ENCODE measurements at places on chromosomes 5 and 9. TPM values are rescaled to one million over a fixed set of nuclear protein-coding genes. Genes with fewer than 3 reads are reported as not detected.

DNA sequence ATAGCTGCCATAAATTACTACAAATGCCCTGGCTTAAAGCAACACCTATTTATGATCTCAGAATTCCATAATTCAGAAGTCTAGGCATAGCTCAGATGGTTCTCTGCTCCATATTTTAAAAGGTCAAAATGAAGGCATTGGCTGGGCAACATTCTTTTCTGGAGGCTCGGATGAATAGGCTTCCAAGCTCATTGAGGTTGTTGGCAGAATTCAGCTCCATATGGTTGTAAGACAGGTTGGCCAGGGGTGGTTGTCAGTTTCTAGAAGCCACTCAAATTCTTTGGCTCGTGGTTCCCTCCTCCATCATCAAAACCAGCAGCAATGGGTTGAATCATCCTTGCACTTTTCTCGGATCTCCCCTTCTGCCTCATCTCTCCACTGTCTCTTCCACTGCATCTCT, 49.4 kb downstream of the TGFBR1 start:
- peaks cover 29% of the 10 kb centered on the region for H3K4me1 ChIP-seq
- H3K27me3 ChIP-seq, result no peaks in the 10 kb centered on the region
- peaks cover 17% of the 10 kb centered on the region for H3K36me3 ChIP-seq

DNA sequence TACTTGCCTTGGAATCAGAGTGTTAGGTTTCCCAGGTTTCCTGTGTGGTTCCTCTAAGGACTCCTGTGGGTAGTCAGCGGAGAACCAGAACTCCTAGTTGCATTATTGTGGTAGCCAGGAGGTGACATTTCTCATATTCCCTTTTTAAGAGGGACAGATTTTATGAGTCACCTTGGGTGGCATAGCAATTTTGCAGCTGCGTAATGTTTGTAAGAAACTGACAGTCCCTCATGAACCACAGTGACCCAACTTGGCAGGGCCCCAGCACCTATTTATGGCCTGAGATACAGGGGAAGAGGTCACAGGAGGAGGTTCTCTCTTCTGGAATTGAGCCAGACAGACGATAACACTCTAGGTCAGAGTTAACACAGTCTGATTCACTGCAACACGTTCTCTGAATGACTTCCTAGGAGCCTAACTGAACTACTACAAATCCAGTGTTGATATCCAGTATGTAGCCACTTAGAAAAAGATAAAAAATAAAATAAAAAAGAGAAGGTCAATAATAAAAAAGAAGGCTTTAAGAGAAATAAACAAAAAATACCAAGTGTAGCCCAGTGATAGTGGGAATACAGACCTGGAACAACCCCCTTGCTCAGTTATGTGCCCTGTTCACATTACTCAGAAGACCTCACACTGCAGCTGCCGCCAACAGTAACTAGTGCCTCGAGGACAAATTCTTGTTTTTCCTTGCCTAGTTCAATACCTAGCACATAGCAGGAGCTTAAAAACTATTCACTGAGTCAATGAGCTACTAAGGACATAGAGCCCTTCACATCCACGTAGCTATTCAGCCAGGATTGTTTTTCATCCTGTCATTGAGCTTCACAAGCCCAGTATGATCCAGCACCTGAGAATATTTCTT, 50.7 kb upstream of the VLDLR start:
- no peaks in the 10 kb centered on the region for H3K36me3 ChIP-seq
- no peak overlapping the region for H3K4me3 ChIP-seq
- no peak overlapping the region for H3K27ac ChIP-seq
- DNase-seq, result peak; percentile 67
- peaks cover 12% of the 10 kb centered on the region for H3K27me3 ChIP-seq
- H3K4me1 ChIP-seq, result no peaks in the 10 kb centered on the region

GRCh38 chr5:103446813-103447212, 115.8 kb downstream of the NUDT12 start:
- no peaks in the 10 kb centered on the region for H3K36me3 ChIP-seq
- H3K27ac ChIP-seq, result no peak overlapping the region
- H3K4me3 ChIP-seq, result no peak overlapping the region
- DNase-seq, result no peak
- peaks cover 2% of the 10 kb centered on the region for H3K27me3 ChIP-seq

- H3K36me3 ChIP-seq, result no peaks in the 10 kb centered on the region
- no peak overlapping the region for H3K27ac ChIP-seq
- DNase-seq, result peak; percentile 4
- H3K27me3 ChIP-seq, result no peaks in the 10 kb centered on the region
- no peaks in the 10 kb centered on the region for H3K4me1 ChIP-seq
Observed at GRCh38 chr5:43753069-43753468, 150.1 kb downstream of the NNT start.

- no peak overlapping the region for H3K27ac ChIP-seq
- H3K4me1 ChIP-seq, result peaks cover 5% of the 10 kb centered on the region
- no peak for DNase-seq
- H3K4me3 ChIP-seq, result no peak overlapping the region
- H3K36me3 ChIP-seq, result no peaks in the 10 kb centered on the region
- H3K27me3 ChIP-seq, result peaks cover 10% of the 10 kb centered on the region
Observed at GRCh38 chr5:175728885-175729828, 71.3 kb downstream of the HRH2 start.

The ADAMTSL2 gene
- 0.11 TPM for total RNA-seq

DNA sequence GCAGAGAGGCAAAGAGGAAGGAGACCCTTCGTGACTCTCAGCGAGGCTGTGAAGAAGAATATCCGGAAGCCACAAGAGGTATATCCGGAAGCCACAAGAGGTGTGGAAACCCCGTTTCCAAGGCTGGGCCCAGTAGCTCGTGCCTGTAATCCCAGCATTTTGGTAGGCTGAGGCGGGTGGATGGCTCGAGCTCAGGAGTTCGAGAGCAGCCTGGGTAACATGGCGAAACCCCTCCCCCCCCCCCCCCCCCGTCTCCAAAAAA, 612 bp upstream of the BBLN start:
- peak; percentile 67 for DNase-seq
- no peaks in the 10 kb centered on the region for H3K27me3 ChIP-seq
- peaks cover 24% of the 10 kb centered on the region for H3K4me1 ChIP-seq
- peaks cover 18% of the 10 kb centered on the region for H3K36me3 ChIP-seq

GRCh38 chr5:132089363-132089762, 15.8 kb downstream of the CSF2 start:
- DNase-seq, result no peak
- H3K36me3 ChIP-seq, result no peaks in the 10 kb centered on the region
- no peak overlapping the region for H3K4me3 ChIP-seq
- H3K27me3 ChIP-seq, result no peaks in the 10 kb centered on the region
- peaks cover 34% of the 10 kb centered on the region for H3K4me1 ChIP-seq

DNA sequence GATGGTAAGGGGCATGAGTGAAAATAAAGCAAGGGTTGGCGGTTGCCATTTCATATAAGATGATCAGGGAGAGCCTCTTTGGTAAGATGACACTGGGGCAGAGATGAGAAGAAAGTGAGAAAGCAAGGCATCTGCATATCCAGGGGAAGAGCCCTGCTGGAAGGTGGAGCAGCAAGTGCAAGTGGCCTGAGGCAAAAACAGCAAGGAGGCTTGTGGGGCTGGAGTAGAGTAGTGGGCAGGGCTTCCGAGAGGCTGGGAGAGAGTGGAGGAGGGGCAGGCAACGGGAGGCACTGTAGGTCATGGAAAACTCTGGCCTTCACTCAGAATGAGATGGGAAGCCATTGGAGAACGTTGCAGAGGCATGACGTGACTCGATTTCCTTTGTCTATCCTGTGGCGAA, 199.2 kb downstream of the ARHGEF28 start:
- no peak overlapping the region for H3K4me3 ChIP-seq
- peaks cover 8% of the 10 kb centered on the region for H3K27me3 ChIP-seq

GRCh38 chr5:175728316-175728715, 70.4 kb downstream of the HRH2 start:
- H3K27me3 ChIP-seq, result peaks cover 8% of the 10 kb centered on the region
- no peak overlapping the region for H3K27ac ChIP-seq
- peaks cover 5% of the 10 kb centered on the region for H3K4me1 ChIP-seq
- no peak overlapping the region for H3K4me3 ChIP-seq

DNA sequence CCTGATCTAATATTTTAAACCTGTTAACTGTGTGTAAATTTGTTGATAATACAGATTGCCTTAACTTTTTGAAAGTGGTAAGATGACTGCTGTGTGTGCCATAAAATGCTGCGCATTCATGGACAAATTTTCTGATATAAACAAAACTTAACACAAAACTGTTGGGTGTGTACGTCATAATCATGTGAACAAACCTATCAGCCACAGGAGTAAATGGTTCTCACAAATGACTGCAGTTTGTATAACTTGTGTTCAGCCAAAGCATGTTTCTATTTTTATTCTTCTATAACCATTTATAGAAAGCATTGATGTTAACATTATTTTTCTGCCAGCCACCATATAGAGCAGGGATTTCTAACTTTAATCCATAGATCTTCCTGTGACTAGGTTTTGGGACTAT, 21.5 kb downstream of the CAMK4 start:
- peak overlapping the region; percentile 48 for H3K4me3 ChIP-seq
- peaks cover 26% of the 10 kb centered on the region for H3K36me3 ChIP-seq
- peak overlapping the region; percentile 90 for H3K27ac ChIP-seq
- H3K4me1 ChIP-seq, result peaks cover 81% of the 10 kb centered on the region

The SPINK4 gene
- total RNA-seq, result not detected

DNA sequence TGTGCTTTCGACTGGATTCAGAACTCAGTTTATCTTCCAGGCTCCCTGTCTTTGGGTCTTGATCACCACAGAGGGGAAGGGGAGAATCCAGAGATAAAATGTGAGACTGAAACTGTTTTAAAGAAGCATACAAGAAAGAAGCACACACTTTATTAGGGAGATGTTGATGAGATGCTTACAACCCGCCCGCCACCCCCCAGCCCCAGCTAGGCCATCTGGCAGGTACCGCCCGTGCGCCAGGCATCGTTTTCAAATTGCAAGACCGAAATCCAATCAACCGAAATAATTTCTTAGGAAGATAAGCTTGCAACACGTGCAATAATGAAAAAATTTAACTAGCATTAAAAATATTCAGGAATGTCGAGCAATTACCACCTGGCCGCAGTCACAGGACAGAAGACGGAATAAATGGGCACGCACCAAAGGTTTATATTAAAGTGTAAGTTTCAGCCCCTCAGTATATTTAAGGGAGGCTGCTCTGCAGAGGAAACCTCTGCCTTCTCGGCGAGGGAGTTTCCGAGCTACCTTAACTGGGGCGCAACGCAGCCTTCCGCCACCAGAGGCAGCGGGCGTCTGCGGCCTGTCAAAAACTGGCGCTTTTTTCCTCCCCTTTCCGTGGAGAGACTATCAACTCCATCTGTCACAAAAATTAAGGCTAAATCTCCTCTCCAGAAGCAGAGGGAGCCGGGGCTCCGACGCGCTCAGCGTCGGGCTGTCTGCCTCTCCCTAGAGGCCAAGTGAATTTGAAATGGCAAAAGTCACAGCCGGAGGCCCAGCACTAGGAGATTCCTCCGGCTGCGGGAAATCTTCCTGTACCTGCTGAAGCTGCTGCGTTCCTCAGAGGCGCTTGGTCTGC, 996 bp upstream of the GAS1 start:
- H3K4me3 ChIP-seq, result peak overlapping the region; percentile 75
- peaks cover 29% of the 10 kb centered on the region for H3K27me3 ChIP-seq
- H3K36me3 ChIP-seq, result no peaks in the 10 kb centered on the region
- H3K27ac ChIP-seq, result peak overlapping the region; percentile 61
- peak; percentile 79 for DNase-seq
- H3K4me1 ChIP-seq, result peaks cover 13% of the 10 kb centered on the region

DNA sequence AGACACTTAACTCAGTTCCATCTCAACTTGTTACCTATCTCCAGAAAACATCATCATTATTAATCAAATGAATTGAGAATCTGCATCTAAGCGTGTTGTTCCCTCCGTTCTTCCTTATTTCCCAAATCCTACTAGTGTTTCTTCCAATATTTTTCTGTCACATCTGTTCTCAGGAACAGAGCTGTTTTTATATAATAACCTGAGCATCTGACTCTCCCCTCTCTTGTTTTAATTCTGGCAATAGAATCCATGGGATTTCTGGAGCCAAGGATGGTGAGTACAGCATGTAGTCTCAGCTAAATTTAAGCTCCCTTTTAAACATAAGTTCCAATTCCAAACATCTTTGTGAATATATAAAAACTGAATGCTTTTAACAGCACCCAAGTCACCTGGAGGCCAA, 558.3 kb downstream of the DTWD2 start:
- H3K4me3 ChIP-seq, result no peak overlapping the region
- no peaks in the 10 kb centered on the region for H3K27me3 ChIP-seq
- DNase-seq, result no peak
- H3K36me3 ChIP-seq, result no peaks in the 10 kb centered on the region
- no peak overlapping the region for H3K27ac ChIP-seq
- H3K4me1 ChIP-seq, result no peaks in the 10 kb centered on the region

The ANKRD31 gene
- total RNA-seq, result 0.94 TPM

The SPINK13 gene
- total RNA-seq, result not detected

The FAM151B gene
- total RNA-seq, result not detected

- no peak for DNase-seq
- no peaks in the 10 kb centered on the region for H3K36me3 ChIP-seq
- peaks cover 34% of the 10 kb centered on the region for H3K4me1 ChIP-seq
- no peak overlapping the region for H3K27ac ChIP-seq
- peaks cover 2% of the 10 kb centered on the region for H3K27me3 ChIP-seq
- H3K4me3 ChIP-seq, result no peak overlapping the region
Observed at GRCh38 chr9:135963338-135963737, 2.2 kb upstream of the UBAC1 start.

Data from activated CD8-positive, alpha-beta T cell treated with anti-CD3 and anti-CD28 coated beads for 36 hours (primary cell).